H54 (cell line): ENCODE measurements at places on chromosomes 13 and 19.

GRCh38 chr13:34408640-34409039, 533.4 kb upstream of the NBEA start:
- DNase-seq: no peak

GRCh38 chr19:48991873-48992580, 1.1 kb downstream of the GYS1 start:
- DNase-seq: peak; percentile 55

GRCh38 chr13:88761145-88761544, 1090.0 kb downstream of the SLITRK5 start:
- DNase-seq: no peak

- DNase-seq: no peak
These were observed 260.1 kb upstream of the SLC10A2 start for GRCh38 chr13:103326326-103326725.

DNA sequence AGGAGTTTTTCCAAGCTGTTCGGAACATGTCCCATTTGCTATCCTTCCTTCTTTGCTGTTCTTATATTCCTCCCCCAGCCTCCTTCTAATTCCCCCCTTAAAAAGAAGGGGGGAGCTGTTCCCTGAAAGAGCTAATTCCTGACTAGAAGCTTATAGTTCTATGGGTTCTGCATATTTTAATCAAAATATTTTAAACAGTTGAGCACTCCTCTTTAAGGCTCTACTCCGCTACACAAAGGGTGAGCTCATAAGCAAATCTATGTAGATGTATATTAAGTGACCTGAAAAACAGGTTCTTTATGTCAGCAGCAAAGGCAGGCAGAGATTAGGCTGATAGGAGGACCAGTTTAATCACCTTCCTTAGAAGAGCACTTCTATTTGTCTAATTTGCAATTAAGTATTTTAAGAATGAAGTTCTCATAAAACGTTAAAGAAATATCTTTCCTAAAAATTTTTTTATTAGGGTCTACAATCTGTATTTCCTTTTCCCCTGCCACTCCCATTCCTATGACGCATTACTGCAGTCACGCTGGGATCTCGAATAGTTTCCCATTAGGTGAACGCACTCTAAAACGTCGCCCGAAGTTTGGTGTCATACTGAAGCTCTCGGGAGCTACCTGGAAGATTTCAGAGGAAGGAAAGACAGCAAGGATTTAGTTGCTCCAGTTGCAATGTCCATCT, 5.2 kb downstream of the EFNB2 start:
- DNase-seq: no peak

DNA sequence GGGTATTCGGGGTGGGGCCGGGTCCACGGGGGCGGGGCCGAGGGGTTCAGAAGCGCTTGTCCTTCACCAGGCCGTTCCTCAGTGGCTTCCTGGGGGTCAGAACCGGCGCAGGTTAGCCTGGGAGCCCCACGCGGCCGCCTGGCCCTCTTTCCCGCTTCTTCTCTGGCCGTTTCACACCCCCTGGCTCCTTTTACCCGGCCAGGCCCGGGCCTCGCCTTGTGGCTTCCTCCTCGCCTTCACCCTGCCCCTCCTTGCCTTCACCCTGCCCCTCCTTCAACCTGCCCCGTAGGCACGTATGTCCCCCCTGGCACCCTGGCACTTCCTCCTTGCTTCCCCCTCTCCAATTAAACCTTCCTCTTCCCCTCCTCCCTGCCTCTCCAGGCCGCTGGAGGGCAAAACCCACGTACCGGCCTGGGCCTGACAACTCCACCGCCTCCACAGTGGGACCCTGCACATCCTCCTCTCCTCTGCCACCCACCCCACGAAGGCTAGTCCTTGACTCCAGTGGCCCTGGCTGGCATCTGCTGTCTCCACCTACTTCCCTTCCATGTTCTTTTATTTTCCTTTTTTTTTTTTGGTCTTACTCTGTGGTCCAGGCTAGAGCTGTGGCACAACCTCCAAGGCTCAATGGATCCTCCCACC, 25.3 kb downstream of the CERS1 start:
- DNase-seq: no peak

DNA sequence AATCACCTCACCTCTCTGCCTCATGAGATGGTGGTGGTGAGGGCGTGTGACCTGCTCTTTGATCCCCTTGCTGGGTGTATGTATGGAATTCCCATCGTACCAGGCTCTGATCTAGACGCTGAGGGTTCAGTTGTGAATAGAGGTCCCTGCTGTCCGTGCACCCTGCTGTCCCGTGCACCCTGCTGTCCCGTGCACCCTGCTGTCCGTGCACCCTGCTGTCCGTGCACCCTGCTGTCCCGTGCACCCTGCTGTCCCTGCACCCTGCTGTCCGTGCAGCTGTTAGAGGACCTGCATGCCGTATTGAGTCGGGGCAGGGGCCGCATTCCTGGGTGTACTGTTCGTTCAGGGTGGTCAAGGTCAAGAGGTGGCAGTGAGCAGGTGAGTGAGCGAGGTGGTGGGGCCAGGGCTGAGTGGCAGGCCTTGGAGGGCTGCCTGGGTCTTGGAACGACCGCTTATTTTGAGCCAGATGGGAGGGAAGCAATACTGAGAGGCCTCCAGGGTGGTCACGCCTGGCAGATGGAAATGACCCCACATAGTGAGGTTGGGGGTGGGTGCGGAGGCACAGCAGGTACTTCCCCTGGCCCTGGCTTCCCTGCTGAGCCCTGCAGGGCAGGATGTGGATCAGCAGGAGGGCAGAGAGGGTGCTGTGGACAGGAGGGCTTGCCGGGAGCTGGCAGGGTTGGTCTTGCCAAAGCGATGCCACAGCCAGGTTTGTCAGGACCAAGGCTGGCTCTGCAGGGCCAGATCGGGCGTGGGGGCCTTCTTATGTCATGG, 4.6 kb upstream of the EPN1 start:
- DNase-seq: peak; percentile 98

DNA sequence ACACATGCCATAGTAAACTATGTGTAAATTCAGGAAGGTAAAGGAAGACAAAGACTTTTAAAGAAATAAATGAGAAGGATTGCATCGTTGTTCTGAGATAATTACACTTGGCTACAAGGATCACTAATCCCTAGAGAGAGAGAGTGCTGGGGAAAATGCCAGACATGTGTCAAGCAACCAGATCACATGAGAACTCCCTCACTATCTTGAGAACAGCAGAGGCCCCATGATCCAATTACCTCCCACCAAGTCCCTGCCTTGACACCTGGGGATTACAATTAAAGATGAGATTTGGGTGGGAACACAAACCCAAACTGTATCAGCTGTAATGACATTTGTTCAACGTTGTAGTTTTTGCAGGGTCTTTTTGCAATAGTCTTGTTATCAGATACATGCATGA, 1600.9 kb upstream of the MIR17HG start:
- no peak for DNase-seq

GRCh38 chr13:55067946-55068345, 2039.3 kb downstream of the OLFM4 start:
- DNase-seq: no peak

DNA sequence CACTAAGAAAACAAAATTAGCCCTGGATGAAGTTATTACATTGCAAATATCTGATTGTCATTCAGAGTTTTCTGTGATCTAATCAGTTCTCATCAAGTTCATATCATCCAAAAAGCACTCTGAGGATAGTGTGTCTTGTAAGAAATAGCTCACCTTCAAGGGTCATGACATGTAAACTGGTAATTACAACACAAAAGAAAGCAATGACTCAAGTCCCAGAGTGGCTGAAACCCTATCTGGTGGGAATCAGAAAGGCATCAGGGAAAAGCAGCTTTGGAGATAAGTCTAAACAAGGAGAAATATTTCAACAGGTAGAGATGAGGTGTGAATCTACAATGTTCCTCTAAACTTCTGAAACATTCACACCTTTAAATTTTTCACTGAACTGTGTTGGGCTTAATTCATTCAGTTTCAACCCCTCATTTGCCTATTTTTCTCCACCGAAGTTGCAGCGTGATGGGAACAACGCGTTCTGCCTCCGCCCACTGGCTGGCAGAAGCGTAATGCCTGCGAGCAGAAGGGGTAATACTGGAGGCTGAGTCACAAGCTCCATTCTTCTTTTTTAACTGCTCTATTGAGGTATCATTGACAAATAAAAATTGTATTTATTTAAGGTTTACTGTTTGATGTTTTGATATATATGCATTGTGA, 155.2 kb upstream of the IPO5 start:
- DNase-seq: no peak

DNA sequence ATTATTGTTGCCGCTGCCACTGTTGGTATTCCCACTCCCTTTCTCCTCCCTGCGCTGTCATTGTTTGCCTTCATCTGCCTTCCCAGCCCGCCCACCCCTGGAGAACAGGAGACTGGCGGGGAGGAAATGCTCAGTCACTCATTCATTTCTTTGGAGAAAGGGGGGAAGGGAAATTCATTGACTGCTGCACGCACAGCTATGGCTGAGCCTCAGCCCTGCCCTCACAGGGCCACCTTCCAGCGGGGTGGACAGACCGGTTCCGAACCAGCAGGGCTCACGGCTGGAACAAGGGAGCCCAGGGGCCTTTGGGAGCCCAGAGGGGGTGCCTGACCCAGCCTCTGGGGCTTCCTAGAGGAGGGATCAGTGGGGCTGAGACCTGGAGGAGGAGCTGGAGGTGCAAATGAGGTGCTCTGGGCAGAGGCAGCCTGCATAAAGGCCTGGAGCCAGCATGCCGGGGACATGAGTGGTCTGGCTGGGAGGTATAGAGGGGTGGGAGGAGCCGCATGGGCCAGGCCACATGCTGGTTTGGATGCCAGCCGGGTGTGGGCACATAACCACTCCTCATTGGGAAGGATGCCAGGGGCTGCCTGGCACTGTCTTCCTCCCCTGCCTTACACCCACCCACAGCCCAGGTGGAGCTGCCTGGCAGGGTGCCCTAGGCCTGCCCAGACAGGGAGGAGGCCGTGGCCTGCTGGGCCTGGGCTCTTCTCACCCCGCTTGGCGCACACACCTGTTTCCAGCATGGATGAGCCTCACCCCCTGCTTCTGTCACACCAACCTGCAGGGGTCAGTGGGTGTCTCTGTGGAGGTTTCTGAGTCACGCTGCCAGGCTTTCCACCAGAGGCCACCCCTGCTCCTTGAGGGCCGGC, 26.8 kb downstream of the PPP5C start:
- DNase-seq: peak; percentile 78

- no peak for DNase-seq
These were observed 21.4 kb upstream of the LILRA2 start for GRCh38 chr19:54551950-54552912.

- DNase-seq: no peak
These were observed 214.7 kb downstream of the SLITRK1 start for GRCh38 chr13:83667606-83668005.

- no peak for DNase-seq
These were observed 8.2 kb downstream of the CAPN12 start for GRCh38 chr19:38736036-38736412.

DNA sequence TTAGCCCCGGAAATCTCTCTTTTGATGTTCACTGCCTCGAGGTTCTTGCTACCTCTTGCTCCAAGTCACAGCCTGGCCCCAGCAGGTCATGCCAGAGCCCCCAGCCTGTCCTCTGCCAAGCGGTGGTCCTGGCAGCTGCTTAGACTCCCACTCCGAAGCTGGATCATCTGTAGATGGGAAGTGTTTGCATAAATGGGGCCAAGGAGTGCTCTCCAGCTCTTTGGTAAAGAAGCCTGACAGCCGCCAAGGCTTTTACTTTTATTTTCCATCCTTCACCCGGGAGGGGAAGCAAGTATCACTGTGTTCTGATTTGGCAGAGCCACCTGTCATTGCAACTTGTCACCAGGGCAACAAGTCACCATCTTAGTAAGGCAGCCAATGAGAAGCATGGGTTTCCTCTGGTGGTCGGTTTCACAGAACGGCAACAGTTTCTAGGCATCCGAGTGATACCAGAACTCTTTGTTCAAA, 10.6 kb upstream of the RETN start:
- DNase-seq: no peak

DNA sequence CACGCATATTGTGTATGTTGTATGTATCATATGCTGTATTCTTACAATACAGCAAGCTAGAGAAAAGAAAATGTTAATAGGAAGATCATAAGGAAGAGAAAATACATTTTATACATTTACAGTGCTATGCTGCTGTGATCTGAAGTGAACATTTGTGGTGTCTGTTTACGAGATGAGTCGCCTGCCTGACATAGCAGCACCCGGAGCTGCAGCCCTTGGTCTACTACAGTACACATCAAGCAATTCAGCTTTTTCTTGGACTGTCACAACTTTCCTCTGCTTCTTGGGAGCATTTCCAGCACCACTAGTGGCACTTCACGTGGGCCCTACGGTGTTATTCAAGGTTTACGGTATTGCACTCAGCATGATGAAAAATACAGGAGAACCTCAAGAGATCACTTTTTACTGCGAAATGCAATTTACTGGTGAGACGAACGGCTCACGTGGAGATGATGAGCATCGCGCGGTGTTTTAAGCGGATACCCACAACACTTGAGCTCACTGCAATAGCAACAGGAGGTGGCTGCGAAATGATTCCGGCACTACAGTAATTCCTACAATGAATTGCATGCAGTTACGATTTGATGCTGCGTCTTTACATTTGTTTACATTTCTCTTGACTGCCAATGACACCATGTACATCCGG, 308.4 kb downstream of the FGF9 start:
- DNase-seq: no peak

GRCh38 chr19:19459707-19460251, 54.3 kb downstream of the GATAD2A start:
- peak; percentile 75 for DNase-seq

DNA sequence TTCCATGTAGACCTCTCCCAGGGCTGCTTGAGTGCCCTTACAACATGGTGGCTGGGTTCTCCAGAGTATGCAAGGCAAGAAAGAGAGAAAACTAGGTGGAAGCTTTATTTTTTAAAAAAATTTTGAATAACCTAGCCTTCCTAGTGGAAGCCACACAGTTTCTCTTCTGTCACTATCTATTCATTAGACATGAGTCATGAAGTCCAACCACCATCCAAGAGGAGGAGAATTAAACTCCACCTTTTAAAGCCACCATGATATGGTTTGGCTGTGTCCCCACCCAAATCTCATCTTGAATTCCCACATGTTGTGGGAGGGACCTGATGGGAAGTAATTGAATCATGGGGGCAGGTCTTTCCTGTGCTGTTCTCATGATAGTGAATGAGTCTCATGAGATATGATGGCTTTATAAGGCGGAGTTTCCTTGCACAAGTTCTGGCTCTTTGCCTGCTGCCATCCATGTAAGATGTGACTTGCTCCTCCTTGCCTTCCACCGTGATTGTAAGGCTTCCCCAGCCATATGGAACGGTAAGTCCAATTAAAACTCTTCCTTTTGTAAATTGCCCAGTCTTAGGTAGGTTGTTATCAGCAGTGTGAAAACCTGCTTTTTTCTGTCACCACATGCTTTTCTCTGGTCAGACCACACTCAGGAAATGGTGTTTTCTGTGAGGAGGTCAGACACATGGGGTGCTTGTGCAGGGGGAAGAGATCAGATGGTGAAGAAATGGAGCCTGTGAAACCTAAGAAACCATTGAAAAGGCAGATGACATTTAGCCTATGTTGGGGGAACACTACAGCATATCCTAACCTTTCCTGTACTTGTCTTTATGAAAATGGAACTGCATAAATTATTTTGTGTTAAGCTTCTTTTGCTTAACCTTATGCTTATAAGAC, 57.7 kb downstream of the ANKRD10 start:
- no peak for DNase-seq
